Activated CD4-positive, alpha-beta T cell treated with anti-CD3 and anti-CD28 coated beads for 4 hours (primary cell): ENCODE measurements at places on chromosomes 3 and 15.

DNA sequence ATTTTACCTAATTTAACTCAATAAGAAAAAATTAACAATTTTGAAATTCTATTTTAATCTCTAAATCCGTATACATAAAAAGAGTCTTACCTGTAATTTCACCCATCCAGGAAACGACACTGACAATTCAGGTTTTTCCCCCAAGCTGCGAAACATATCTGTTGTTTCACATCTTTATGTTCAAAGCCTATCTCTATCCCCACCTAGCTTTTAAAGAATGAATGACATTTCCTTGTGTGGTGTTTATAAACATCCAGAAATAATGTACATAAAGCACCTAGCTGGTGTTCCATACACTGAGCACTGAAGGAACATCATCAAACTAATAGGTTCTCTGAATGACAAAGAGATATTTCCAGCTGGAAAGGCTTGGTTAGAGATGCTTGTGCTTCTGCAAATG lies 867.8 kb downstream of the SQOR start:
- DNase-seq: no peak

- DNase-seq: no peak
Observed at GRCh38 chr3:98952404-98952803, 50.9 kb upstream of the DCBLD2 start.

- DNase-seq: no peak
Observed at GRCh38 chr15:50050986-50051743, 67.9 kb downstream of the ATP8B4 start.

DNA sequence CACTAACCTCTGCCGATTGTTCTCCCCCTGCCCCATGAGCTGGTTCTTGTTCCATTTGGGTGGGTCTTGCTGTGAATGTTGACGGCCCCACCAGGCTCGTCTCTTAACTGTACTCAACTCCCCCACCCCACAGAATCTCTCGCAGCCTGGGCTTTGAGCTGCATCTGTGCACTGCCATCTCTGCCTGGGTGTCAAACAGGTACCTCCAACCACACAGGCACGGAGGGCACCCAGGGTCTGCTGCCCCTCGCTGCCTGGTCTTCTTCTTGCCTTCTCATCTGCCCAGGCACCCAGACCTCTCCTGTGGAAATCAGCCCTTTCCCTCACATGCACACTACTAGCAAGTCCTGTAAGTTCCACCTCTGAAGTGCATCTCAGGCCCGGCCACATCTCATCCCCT lies 10.1 kb downstream of the TLR9 start:
- no peak for DNase-seq

DNA sequence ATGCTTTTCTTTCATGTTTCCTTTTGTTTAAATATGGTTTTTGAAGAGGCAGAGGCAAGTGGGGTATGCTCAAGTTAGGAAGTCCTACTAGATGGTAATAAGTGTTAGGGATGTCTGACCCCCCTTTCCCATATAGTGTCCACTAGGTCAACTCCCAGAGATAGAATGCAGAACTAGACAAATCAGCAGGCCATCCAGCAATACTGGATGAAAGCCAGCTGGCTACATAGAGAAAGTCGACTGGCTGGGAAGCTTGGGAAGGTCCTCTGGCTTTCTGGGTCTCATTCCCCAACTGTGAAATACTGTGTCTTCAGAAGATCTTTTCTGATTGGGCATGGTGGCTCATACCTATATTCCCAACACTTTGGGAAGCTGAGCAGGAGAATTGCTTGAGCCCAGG lies 113.8 kb downstream of the SNRK start:
- DNase-seq: no peak

DNA sequence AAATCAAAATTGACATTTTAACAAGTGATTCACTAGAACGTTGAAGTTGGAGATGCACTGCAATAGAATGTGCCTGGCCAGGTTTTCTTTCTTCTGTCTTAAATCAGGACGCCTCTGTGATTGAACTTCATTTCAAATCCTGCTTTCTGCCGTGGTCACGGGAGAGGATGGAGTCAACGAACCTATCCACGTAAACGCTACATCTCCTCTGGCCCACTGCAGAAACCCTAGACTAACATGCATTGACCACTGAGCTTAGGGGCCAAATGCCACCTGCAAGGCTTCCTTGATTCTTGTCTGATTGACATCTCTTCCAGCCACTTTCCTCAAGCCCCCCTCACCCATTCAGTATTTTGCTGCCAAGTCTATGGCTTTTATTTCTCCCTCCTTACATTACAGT lies 6.3 kb upstream of the MECOM start:
- DNase-seq: no peak

- no peak for DNase-seq
Observed at GRCh38 chr3:30011237-30011803, 595.1 kb upstream of the TGFBR2 start.

GRCh38 chr3:170741756-170742529 lies 128.1 kb downstream of the RPL22L1 start:
- no peak for DNase-seq

GRCh38 chr3:89260721-89261120 lies 153.3 kb downstream of the EPHA3 start:
- no peak for DNase-seq

DNA sequence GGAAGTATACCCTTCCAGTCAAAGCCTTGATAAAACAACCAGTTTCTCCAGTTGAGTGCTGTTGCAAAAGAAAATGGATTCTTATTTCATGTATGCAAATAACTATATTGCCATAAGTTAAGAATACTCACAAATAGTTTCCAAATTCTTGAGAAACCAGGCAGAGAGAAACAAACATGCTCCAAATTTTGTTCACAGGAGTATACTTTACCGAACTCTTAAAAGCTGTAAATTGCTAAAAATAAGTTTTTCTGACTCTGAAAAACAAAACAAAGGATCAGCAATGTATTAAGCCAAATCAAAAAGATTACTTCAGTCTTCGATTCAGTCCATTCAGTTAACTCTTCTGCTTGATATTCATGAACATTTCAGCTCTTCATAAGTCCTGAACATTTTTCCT lies 646.5 kb downstream of the MCTP2 start:
- DNase-seq: no peak

DNA sequence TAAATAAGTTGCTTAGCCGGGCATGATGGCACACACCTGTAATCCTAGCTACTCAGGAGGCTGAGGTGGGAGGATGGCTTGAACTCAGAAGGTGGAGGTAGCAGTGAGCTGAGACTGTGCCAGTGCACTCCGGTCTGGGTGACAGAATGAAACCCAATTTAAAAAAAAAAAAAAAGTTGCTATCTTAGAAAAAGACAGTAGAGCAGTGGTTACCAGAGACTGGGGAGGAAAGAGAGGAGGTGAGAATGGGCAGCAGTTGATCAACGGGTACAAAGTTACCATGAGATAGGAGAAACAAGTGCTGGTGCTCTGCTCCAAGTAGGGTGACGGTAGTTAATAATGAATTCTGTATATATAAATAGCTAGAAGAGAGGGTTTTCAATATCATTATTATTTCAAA lies 821 bp upstream of the CCR2 start:
- DNase-seq: no peak

DNA sequence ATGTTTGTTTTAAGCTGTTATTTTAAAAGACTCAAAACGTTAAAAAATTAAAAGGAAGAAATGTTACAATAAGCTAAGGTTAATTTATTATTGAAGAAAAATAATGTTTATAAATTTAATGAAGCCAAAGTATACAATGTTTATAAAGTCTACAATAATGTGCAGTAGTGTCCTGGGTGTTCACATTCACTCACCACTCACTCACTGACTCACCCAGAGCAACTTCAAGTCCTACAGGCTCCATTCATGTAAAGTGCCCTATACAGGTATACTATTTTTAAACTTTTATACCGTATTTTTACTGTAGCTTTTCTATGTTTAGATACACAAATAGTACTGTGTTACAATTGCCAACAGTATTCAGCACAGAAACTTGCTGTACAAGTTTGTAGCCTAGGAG lies 55.2 kb downstream of the COL8A1 start:
- no peak for DNase-seq

DNA sequence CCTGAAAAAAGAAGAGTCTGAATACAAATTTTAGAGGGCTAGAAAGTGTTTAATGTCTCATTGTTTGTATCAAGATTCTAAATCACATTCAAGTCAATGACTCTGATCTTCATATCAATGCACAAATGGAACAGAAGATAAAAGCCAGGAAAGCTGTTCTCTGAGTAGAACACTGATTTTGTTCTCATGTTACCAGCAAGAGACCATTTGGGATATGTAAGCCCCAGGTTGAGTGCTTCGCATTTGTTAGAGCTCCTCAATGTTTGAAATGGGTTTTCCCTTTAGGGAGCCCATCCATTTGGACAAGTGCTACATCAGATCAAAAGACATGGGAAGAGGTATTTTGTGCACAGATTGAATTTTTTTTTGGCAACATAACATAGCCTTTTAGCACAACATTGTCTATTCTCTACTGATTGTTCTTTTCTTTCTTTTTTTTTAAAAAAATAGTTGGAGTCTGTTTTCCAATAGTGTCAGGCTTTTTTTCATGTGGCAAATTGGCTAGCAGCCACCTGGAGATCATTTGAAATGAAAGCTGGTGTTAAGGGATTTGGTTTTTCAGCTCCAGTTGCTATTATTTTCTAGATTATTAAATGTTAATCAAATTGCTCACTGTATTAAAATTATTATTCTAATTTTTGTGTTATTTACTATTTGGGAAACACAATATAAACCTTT lies 74.5 kb upstream of the ZPLD1 start:
- no peak for DNase-seq

DNA sequence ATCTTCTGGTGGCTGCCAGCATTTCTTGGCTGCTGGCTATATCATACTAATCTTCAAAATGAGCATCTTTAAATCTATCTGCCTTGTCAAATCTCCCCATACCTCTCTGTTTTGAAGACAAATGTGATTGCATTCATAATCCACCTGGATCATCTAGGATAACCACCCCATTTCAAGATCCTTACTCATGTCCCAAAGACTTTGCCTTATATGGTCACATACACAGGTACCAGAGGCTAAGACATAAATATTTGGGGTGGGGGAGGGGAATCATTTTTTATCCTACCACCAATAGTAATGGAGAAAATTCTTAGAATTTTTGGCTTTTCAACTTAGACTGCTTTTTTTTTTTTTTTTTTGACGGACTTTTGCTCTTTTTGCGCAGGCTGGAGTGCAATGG lies 970.8 kb downstream of the PLOD2 start:
- DNase-seq: no peak

GRCh38 chr15:94059013-94059587 lies 172.3 kb upstream of the MCTP2 start:
- DNase-seq: no peak

GRCh38 chr3:124552224-124552623 lies 178.0 kb upstream of the UMPS start:
- DNase-seq: no peak

DNA sequence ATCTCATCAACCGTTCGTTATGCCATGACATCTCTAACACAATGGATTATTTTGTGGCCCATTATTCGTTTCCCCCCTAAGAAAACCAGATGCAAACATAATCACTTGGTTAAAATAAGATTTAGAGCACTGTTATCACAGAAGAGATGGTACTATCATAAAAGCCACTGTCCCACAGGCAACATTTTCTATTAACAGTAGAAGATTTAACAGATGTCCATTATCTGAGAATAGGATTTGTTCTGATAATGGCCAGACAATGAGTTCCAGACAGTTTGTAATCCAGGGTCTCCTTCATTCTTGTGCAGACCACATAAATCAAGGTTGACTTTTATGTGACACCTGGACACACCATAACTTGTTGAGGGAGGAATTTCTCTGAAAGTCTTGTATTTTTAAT lies 153.1 kb downstream of the CLSTN2 start:
- DNase-seq: no peak

DNA sequence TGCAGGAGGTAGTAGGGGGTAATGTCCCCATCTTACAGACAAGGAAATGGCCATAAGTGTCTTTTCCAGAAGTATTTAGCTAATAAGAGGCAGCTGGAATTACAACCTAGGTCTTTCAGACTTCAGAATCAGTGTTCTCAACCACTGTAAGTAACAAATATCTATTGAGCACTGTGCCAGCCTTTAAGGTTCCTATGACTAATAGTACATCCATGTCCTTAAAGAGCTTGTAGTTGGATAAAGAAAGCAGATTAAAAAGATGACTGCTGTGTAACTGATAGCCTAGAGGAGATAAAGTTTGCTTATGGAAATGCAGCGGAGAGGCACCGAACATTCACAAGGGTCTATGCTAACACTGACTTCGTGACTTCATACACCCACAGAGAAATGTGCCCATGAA lies 136.0 kb downstream of the KCNMB2 start:
- DNase-seq: no peak

GRCh38 chr15:38672814-38673670 lies 108.4 kb upstream of the RASGRP1 start:
- no peak for DNase-seq

DNA sequence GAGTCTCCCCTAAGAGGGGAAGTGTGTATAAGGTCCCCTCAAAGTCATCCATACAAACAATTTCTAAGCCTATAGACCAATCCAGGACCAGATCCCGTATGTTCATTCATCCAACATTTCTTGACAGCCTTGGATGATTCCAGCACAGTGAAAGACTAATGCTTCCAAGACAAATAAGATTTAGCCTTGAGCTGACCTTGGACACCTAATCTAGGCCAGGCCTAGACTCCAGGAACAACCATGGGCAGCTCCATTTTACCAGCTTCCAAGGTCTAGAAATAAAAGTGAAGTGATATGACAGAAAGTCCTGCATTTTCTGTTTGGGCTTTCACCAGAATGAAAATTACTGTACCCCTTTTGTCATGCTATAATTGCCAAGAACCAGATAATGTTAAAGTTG lies 67.9 kb upstream of the BCL6 start:
- no peak for DNase-seq
